ENCODE measurements at places on chromosomes 16 and 17.

DNA sequence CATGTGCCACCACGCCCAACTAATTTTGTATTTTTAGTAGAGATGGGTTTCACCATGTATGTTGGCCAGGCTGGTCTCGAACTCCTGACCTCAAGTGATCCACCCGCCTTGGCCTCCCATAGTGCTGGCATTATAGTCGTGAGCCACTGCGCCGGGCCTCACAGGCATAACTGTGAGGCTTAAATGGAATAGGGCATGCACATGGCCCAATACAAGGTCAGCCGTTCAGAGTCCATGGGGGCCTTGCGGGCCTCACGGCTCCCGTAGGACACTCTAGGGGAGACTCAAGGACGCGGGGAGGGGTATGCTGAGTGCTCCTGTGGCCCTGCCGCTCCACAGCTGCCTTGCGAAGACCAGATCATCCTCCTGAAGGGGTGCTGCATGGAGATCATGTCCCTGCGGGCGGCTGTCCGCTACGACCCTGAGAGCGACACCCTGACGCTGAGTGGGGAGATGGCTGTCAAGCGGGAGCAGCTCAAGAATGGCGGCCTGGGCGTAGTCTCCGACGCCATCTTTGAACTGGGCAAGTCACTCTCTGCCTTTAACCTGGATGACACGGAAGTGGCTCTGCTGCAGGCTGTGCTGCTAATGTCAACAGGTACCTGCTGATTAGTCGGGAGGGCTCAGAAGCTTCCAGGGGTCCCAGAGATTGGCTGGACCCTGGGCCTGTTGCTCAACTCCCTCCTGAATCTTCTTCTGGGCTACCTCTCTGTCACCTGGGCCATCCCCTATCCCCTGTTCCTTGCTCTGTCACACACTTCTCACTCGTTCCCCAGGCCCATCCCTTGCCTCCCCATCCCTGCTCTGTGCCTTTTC lies 12.3 kb downstream of the NR1D1 start:
- DNase-seq: no peak

DNA sequence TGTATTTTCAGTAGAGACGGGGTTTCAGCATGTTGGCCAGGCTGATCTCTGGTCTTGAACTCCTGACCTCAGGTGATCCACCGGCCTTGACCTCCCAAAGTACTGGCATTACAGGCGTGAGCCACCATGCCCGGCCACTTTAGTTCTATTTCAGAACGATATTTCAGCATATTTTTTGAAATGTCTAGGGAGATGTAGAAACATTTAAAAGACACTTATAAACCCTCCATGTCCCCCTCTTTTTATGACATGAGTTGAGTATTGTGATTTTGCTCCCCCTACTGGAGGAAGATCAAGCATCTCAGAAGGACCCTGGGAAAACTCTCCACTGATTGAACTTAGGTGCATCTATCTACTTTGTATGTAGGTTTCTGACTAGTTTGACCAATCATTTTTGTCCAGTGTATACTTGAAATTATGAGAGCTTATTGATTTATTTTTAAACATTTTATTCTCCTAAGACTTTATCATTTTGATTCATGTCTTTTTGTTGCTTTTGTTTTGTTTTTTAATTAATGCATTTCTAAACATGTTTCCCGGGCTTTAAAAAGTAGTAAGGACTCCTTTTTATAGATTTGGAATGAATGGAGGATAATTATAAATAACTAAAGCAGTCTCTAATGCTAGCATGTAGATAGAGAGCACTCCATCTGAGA lies 105.1 kb downstream of the CHD9 start:
- peak; percentile 47 for DNase-seq

DNA sequence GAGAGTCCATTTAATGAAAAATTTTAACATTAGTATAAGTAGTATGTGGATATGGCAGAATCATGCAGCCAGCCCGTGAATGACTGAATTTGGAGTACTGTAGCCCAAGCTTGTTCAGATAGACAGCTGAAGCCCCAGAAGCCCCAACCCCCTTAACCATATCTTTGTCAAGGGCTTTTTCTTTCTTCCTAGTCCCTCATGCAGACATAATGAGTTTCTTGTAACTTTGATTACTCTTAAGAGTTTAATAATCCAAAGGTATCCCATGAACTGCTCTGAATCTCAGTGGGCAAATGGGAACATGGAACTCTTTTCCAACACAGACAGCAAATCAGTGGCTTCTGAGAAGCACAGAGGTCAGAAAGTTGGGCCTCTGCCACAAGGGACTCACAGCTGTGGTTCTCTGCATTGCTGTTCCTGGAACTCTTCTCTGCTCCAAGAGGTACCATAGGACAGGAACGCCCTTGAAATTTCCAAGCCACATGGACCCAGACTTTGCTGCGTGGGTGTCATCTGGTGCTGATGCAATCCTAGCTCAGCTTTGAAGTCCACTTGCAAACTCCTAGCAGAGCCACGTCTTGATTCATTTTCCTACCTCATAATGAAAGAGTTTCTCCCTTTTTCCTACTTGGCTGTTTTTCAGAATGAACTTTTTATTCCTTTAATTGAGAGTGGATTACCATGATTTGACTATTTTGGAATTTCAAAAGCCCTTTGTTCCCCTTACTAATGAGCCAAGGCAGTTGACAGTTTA lies 18.1 kb downstream of the LYRM1 start:
- DNase-seq: no peak

GRCh38 chr16:57642160-57643135 lies 14.0 kb downstream of the ADGRG1 start:
- DNase-seq: no peak

- DNase-seq: no peak
Observed at GRCh38 chr16:19291475-19291874, 5.9 kb downstream of the CLEC19A start.

GRCh38 chr17:45428050-45428617 lies 4.5 kb downstream of the ARHGAP27 start:
- DNase-seq: peak; percentile 83

Measured in GM10248 (cell line).